ENCODE measurements at places on chromosomes 5 and 9.

- DNase-seq, result no peak
These were observed 76.5 kb downstream of the COL27A1 start for GRCh38 chr9:114231719-114232449.

DNA sequence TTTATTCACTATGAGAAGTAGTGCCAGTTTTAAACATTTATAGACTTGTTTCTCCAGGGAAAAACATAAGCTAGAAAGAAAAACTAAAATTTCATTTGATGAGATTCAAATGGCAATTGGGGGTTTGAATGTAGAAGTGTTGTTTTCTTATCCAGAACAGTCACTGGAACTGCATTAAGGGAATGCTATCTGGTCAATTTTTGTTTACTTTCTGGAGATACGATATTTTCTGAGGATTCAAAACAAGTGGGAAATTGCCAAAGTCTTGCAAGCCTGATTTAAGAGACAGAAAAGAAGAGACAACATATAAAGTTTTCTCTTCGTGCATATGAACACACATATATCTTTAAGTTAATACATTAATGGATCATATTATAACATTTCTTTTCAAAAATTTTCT lies 118.4 kb downstream of the NXNL2 start:
- no peak for DNase-seq

DNA sequence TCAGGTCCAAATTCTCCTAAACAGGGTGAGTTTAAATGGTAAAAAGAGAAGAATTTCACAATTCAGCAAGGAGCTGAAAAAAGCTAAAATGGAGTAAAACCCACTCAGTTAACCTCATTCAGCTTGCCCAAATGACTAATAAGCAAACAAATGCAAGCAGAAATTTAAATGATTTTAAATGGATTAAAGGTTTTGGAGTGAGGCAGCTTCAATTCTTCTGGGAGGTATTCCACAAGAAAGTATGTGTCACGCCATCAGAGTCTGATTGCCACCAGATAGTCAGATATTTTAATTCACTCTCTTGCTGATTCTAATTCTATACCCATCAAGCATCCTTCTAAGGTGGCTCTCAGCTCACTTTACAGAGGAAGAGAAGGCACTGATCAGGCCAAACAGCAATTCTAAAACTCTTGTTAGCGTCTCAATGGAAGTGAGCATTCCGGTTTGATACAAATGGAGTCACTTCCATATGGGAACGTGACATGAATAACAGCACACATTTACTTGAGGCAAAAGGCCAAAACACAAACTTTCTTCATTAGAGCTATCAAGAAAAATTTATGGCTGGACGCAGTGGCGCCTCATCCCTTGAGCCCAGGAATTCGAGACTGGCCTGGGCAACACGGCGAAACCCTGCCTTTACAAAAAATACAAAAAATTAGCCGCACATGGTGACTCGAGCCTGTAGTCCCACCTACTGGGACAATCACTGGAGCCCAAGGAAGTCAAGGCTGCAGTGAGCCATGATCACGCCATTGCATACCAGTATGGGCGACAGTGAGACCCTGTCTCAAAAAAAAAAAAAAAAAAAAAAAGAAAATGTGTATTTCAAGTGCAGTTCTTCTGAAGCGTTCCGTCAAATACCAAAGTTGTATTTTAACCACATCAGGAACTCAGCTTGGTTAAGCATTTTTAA lies 2.0 kb downstream of the CLK4 start:
- no peak for DNase-seq

DNA sequence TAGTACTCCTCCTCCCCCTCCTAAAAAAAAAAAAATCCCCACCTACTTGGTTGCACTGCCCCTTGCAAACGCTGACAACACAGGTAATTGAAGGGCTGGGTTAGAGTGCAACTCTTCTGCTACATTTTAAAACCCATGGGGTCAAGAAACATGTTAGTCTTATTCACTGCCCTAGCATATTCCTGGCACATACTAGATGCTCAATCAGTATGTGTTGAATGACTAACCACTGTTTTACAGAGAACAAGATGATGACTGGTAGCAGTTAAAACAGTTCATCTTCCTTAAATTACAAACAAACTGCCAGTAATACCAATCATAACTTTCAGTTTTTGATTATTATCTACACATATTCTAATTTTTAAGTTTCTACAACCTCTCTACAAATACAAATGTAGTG lies 124.4 kb downstream of the NFIB start:
- DNase-seq, result no peak

DNA sequence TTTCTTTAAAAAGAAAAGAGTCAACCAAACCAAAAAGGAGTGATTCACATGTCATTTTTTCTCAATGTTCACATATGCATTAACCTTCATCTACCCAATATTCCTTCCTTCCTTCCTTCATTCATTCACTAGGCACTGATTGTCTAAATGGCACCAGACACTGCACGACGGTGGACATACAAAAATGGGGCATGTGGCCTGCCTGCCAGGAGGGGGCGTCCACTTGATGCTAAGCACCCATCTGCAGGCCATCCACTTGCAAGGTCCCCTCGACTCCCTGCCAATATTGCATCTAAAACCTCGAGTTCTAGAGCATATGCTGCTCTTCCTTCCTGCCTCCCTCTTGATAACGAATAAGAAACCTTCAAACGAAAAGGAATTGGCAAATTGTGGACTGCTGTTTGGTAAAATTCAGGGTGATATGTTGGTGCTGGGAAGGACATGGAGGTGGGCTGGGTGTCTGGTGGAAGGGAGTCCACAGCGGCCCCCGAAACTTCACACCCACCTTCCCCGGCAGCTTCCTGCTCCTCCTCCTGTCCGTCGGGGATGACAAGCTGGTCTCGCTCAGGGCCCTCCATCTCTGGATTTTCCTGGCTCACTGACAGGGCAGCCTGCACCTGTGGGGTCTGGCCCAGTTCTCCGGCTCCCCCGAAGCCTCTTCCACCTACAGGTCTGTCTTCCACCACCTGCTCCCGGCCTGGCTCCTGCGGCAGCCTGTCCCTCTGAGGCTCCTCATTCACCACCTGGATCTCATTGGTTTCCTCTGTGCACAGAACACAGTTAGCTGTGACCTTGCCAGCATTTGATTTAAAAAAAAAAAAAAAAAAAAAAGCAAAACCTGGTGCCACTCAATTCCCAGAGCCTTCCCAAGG lies 64.3 kb downstream of the GOLM1 start:
- no peak for DNase-seq

- no peak for DNase-seq
These were observed 205.6 kb upstream of the ADAMTSL1 start for GRCh38 chr9:18268381-18268780.

DNA sequence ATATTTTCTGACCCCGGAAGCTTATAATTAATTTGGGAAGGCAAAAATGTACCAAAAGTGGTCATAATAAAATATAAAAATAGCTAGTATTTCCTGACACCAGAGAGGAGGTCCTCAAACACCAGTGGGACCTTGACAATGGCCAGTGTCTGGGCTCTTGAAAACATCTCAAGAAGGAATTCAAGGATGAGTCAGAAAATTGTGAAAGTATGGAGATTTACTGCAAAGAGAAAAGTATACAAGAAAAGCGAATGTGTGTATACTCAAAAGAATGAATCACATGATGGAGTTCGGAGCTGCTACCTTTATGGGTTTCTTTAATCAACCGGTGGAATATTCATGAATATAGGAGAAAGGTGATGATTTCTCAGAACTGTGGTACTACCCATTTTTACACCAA lies 1709.0 kb upstream of the WWC1 start:
- no peak for DNase-seq

DNA sequence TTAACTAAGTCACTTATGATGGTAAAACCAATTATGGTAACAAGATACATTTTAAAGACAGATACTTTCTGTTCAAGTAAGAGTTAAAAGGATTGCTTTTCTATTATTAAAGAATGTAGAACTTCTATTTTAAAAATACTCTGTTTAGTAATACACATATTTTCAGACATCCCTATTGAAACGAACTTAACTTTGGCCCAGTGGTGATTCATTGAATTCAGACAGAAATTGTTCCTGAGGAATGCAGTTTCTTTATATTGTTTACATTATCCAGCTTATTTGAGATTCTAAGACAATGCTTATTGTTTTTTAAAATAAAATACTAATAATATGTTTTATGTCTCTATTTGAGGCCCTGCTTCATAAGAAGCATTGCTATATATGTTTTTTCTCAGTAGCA lies 816.4 kb downstream of the SEMA5A start:
- DNase-seq, result no peak

GRCh38 chr5:113255105-113255504 lies 179.7 kb downstream of the TSSK1B start:
- DNase-seq, result no peak

DNA sequence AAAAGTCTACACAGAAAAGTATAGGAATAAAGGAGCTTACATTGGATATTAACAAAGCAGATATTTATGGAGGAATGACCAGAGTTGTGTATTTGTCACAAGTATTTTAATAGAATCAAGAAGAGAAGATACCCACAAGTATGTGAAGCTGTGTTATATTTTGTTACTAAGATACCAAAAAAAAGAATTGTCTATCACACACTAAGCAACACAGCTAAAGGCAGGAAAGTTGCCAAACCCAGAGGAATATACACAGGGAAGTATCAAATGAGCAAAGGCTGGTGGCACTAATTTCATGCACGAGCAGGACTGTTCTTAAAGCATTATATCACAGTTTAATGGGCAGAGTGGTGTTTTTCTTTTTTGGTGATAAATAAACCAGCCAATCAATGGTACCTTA lies 30.9 kb upstream of the RAI14 start:
- no peak for DNase-seq

DNA sequence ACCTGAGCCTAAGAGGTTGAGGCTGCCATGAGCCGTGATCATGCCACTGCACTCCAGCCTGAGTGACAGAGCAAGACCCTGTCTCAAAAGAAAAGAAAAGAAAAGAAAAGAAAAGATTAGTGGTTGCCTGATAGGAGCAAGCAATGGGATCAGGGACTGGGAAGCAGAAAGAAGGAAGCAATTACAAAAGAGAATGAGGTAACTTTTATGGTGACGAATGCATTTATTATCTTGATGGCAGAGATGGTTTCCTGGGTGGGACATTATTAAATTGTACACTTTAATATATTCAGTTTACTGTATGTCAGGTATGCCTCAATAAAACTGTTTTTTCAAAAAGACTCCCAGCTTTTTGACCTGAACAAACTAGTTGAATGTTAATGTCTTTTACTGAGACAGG lies 7.5 kb upstream of the PFDN1 start:
- no peak for DNase-seq

GRCh38 chr9:19310246-19310645 lies 69.8 kb downstream of the RPS6 start:
- DNase-seq, result no peak

GRCh38 chr5:54294097-54294667 lies 16.2 kb downstream of the ARL15 start:
- DNase-seq, result no peak

DNA sequence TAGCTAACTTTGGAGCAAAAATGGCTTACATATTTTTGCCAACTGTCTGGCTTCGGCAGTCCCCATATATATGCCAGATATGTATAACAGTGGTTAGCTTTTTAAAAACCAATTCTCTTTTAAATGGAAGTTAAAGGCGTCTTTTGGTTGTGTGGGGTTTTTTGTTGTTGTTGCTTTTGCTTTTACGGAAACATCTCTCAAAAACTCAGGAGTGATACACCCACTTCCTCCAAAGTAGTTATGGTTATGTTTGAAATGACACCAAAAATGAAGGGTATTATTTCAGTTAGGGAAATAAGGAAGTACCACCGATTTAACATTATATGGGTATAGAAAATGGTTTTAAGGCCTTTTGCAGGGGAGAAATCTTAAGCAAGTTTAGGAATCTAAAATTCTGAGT lies 2.3 kb downstream of the CNOT8 start:
- DNase-seq, result no peak

- DNase-seq, result no peak
These were observed 66.6 kb downstream of the YIPF5 start for GRCh38 chr5:144103611-144104485.

DNA sequence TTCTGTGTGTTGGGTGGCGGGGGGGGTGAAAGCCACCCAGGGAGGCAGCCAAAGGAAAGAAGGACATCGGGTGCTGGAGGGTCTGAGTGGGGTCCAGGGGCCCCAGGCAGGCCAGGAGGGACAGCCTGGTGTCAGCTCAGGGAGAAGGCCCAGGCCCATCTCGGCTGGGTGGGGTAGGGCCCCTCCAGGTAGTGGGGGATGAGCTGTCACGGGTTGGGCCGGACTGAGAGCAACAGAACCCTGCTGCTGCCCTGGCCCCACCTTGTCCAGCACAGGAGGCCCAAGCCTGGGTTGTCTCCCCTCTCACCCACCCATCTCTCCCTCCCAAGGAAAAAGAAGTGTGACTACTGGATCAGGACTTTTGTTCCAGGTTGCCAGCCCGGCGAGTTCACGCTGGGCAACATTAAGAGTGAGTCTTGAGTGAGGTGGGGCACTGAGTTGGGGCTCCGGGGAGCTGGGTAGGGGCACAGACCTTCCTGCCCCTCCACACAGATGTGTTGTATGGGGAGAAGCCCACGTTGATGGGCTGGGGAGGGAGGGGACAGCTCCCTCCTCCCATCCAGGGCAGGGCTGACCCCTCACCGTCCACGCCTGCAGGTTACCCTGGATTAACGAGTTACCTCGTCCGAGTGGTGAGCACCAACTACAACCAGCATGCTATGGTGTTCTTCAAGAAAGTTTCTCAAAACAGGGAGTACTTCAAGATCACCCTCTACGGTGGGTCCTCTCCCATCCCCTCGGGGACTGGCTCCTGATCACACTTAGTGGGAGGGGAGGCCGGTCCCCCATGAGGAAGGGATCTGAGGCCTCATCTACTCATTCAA lies 2.3 kb downstream of the LCN2 start:
- no peak for DNase-seq

DNA sequence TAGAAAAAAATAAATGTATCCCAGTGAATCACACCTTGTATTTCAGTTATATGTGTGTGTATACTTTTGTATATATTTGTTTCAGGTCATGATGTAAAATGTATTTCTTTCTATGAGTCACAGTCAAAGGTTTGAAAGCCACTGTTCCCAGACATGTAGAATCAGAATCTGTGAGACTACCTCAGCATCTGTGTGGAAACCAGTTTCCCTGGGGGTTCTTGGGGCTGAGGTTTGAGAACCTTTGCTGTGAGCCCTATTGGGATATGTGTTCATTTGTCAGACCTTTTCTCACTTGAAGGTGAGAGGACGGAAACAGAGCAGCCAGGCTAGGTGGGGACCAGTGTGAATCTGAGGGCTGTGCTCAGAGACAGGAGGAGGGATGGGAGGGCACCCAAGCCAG lies 78.7 kb upstream of the SAP30L start:
- no peak for DNase-seq

- DNase-seq, result no peak
These were observed 741.4 kb downstream of the TAF11L14 start for GRCh38 chr5:18375641-18376040.

Measured in activated naive CD4-positive, alpha-beta T cell treated with anti-CD3 and anti-CD28 coated beads, Interleukin-2, amount 50 U/mL, for 16 hours (primary cell).